NCI-H187 treated with DMSO at 0.1 percent for 48 hours (cell line): ENCODE measurements at places on chromosomes 4 and X.

DNA sequence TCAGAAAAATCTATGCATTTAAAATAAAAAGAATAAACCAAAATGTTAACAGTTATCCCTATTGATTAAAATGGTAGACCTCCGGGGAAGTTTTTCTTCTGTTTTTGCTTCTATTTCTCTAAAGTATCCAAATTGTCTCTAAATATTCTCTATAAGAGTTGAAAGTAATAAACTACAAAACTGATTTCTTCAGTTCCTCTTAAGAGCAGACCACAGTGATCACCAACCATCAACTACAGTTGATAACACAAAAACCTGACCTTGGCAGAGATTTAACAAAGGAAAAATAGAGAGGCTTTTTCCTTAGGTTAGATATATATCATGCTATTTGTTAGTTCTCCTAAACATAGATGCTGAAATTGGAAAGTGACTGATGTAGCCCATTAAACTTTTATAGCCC, 27.3 kb downstream of the DDX60 start:
- DNase-seq = no peak

GRCh38 chrX:153333266-153333665, 687 bp upstream of the ZNF275 start:
- DNase-seq = no peak

GRCh38 chr4:99966692-99967091, 16.6 kb upstream of the H2AZ1 start:
- DNase-seq = no peak

DNA sequence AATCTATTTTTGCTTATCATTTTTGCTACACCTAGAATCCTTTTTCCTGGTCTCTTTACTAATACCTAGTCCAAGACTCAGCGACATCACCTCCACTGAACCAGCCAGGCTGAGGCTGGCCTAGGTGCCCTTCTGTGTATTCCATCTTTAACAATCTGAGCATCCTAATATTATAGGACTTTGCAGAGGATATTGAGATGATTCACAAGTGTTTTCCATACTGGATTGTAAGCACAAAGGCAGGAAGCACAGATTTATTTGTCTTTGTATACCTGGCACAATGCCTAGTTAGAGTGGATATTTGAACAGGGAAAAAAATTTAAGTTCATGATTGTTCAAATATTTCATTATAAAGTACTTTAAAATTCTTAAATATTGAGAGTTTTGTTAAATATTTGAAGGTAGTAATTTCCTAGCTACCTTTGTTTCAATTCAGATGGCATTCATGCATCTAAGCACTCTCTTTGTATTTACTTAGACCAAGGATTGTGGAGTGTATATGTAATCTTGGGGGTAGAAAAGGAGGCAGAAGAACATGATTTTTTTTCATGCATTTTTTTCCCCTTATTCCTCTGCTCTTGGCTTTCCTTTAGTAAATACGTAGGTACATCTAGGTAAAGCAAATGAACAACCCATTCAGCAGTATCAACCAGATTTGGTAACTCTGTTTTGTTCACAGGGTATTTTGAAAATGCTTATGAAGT, 18.4 kb downstream of the SMARCA5 start:
- no peak for DNase-seq

DNA sequence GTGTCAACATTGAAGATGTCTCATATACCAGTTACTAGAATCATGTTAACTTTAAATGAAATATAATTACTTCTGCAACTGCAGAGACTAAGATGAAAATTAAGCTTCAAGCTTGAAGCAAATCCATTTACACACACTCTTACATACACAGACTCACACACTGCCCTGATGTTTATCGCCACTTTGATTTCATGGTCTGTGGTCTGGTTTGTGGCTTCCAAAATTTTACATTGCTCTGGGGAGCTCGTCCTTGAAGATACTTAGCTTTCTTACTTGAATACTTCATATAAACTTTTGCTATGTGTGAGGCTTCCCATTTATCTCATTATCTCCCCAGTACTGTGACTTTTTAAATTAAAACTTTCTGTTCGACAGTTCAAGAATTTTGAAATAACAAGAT, 35.8 kb downstream of the ARHGEF38 start:
- DNase-seq = no peak

DNA sequence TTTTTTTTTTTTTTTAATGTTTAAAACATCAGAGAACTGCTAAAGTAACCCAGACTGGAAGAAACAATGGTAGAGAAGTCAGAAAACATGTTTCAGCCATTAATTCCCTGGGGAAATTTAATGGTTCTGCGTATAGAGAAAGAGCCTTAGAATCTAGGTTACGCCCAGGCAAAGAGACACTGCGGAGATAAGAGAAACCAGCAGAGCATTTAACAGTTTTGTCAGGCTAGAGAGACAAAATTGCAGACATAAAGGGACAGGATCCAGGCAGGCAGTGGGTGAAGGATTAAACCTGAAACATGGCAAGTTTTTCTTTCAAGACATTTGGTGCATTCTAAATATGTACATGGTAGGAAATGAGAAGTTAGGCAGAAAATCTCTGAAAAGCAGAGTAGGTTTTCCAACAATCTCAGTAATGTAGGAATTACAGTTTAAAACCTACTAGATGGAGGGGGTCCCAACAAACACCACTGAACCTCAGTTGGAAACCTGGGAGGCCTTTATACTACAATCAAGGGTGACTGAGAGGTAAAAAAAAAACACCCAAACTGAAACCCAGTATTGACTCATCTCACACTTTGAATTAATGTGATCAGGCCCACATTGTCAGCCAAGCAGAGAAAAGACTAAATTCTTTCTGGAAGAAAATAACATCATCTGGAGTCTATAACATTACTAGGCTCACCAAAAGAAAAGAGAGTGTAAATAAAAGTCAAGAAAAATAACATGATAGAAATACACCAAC, 254.2 kb upstream of the NWD2 start:
- DNase-seq = no peak

- no peak for DNase-seq
These were observed 179.9 kb downstream of the NHS start for GRCh38 chrX:17554914-17555313.

- no peak for DNase-seq
These were observed 63.2 kb downstream of the CD40LG start for GRCh38 chrX:136711147-136711546.

DNA sequence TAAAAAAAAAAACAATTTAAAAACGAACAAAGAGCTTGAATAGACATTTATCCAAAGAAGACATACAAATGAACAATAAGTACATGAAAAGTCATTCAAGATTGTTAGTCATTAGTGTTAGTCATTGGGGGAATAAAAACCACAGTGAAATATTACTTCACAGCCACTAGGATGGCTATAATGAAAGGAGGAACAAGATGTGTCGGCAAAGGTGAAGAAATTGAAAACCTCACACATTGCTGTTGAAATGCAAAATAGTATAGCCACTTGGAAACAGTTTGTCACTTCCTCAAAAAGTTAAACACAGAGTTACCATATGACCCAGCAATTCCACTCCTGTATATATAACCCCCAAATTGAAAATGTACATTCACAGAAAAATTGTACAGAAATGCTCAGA, 45.2 kb upstream of the SLC39A8 start:
- no peak for DNase-seq

DNA sequence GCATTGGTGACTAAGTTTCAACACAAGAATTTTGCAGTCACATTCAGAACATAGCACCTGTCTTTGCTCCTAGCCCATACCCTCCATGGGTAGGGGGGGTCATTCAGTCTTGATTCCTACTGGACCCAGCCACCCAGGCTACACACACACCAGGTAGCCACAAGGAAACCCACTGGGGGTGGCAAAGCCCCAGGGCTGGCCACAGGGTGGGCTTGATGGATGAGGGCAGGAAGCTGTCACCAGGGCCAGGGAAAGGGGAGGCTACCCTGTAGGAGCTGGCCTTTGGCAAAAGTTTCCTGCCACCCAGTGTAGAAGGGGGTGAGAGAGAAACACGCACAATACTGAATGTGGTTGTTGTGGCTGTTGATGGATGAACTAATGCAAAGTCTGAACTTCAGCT, 74.5 kb upstream of the NKX1-1 start:
- DNase-seq = no peak

GRCh38 chr4:104235967-104236366, 258.7 kb downstream of the CXXC4 start:
- DNase-seq = no peak

DNA sequence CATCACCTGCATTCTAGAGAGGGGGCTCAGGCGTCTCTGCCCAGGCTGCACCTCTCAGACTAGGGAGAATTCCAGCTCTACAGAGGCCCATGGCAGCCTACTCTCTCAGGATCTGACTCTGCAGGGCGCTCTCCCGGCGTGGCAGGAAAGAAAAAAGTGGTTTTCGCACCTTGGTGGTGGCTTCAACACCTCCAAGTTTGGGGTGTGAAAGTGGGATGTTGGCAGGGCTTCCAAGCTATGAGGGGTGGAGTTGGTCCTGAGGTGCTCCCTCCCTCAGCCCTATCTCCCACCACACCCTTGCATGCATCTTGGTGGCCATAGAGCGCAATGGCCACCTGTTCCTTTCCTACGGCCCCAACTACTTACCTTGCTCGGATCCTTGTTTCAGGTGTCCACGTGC, 166.5 kb downstream of the VSIG4 start:
- DNase-seq = no peak

DNA sequence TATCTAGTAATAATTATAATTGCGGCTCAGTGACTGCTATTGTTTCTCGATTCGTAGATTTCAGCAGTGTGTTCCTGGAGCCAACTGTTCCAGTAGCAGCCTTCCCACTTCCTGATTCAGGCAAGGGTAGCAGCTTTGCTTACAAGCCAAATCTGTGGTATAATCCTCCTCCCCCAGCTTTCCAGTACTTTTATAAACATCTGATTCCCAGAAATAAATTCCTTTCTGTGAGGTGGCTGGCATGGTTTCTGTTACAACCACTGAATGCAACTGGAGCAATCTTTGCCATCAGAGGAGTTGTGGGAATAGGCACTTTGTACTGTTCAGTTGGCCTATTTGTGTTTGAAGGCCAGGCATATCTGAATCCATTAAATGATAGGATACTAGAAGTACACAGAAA, 80.0 kb downstream of the GLRA3 start:
- no peak for DNase-seq

GRCh38 chr4:34466411-34466810, 1777.9 kb downstream of the ARAP2 start:
- DNase-seq = no peak

- no peak for DNase-seq
These were observed 26.2 kb upstream of the TMPRSS11D start for GRCh38 chr4:67909905-67910584.

- no peak for DNase-seq
These were observed 3.1 kb downstream of the BMP2K start for GRCh38 chr4:78779280-78779679.

GRCh38 chrX:31521941-31522340, 450.1 kb upstream of the FTHL17 start:
- no peak for DNase-seq

- DNase-seq = no peak
These were observed 223.0 kb upstream of the EPHA5 start for GRCh38 chr4:65893271-65893670.

DNA sequence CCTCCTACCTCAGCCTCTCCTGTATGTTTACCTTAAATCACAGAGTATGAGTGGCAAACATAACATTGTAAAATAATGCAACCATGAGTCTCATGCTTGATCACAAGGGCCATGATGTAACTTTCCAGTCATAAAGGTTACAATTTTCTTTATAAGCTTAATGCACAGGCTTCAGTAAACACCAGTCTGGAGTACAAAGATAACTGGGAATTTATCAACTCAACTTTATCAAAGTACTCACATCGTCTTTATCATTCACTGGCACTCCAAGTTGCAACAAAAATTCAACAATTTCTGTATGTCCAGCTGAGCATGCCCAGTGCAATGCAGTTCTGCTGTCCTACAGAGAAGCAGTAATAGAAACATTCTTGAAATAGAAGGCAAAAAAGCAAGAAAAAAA, 2.8 kb downstream of the PSMD10 start:
- DNase-seq = no peak

- DNase-seq = no peak
These were observed 467.4 kb downstream of the EPHA5 start for GRCh38 chr4:65202853-65203236.

DNA sequence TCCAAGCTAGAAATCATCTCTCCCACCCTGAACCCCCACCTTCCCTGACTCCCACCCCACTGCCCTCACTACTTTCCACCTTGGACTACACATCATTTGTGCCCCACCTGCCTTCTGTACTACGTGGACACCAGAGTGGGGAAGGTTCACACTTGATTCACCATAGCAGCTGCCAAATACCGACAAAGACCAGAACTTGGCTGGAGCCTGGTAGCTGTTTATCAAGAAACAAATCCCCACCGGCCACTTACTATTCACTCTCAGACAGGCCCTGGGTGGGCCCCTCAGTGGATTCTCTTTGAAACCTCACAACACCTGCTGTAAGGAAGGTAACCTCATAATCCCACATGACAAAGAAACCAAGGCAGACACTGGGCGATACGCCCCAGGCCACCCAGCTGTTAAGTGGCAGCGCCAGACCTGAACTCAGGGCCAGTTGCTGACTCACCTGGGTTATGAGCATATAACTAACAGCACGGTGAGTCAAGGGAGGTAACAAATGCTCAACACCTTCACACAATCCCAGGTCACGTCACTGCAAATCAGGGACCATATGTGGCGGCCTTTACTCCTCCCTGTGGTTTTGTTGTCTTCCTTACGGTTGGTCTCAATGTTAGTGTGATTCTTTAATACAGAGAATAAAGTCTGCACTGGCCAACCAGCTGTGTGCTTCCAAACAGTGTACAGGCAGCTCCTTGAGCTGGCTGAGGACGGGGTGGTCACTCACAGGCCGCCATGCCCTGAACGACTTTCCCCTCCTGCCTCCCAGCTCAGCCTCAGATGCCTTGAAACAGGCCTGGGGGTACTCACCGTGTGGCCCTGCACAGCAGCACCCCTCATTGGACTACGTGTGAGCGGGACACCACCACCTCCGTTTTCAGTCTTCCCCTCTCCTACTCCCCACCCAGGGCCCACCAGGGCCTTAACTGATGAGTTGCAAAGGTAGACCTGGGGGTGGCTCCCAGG, 7.5 kb downstream of the WDR1 start:
- no peak for DNase-seq

GRCh38 chr4:165301833-165302232, 25.6 kb upstream of the MSMO1 start:
- DNase-seq = no peak

GRCh38 chrX:38939067-38939466, 137.8 kb downstream of the MID1IP1 start:
- DNase-seq = no peak

DNA sequence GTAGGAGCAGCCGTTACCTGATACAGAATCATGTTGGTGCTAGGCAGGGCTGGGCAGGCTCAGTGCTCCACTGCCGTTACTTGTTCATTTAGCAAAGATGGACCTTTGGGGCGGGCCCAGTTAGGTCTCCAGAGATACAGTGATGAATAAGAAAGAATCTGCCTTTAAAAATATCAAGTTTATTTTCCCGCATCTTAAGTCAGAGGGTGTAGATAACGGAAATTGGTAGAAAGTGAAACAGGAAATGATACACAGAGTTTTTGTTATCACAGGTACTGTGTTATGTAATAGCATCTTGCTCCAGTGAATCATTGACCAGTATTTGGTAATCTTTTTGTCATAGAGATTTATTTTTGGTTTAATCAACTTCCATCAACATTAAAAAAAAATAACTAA, 5.5 kb downstream of the TMEM131L start:
- DNase-seq = no peak
